ENCODE measurements at places on chromosomes 12 and 14. TPM values are rescaled to one million over a fixed set of nuclear protein-coding genes. Genes with fewer than 3 reads are reported as not detected.
A peak's percentile ranks its signal among the peaks of the same experiment; 100 is the strongest.

DNA sequence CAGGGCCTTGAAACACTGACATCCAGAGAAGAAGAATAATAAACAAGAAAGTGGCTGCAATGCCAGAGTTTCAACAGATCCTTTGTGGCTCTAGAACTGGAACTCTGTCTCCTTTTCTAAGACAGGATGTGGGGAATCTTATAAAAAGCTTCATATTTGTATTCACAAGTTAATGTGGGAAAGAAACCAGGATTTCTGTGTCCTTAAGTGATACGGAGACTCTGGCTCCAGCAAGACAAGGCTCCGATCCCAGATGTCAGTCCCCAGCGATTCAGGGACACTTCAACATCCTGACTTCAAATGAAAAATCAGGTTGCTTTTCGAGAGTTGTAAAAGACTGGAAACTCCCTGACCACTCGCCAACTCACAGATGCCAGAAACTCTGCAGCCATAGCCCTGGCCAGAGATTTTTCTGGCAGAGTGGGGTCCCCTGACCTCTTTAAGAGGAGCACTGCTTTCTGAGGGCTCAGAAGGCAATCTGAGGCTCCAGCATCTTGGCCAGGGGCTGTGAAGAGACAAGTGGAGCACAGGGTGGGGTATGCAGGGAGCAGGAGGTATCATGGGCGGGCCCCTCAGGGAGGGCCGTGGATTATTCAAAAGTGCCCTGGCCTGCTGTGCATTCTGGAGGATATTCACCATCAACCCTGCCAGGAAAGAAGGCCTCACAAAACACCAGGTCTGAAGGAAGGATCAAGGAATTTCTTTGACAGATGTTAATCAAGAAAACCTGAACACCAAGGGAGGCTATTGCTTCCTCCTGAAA is 53.3 kb downstream of the TMX1 start:
- no peak overlapping the region for H3K4me3 ChIP-seq
- no peaks in the 10 kb centered on the region for H3K27me3 ChIP-seq
- H3K36me3 ChIP-seq: no peaks in the 10 kb centered on the region
- no peak overlapping the region for H3K27ac ChIP-seq
- DNase-seq: no peak
- H3K4me1 ChIP-seq: peaks cover under 1% of the 10 kb centered on the region

The PPP1R36 gene
- not detected for total RNA-seq

- H3K4me3 ChIP-seq: no peak overlapping the region
- H3K27me3 ChIP-seq: no peaks in the 10 kb centered on the region
- no peaks in the 10 kb centered on the region for H3K4me1 ChIP-seq
- no peak overlapping the region for H3K27ac ChIP-seq
Observed at GRCh38 chr12:108888031-108888430, 8.1 kb downstream of the DAO start.

- peaks cover 1% of the 10 kb centered on the region for H3K36me3 ChIP-seq
- H3K4me1 ChIP-seq: peaks cover 16% of the 10 kb centered on the region
- no peak overlapping the region for H3K27ac ChIP-seq
- H3K4me3 ChIP-seq: no peak overlapping the region
Observed at GRCh38 chr14:34201909-34202637, 251.2 kb upstream of the EGLN3 start.

DNA sequence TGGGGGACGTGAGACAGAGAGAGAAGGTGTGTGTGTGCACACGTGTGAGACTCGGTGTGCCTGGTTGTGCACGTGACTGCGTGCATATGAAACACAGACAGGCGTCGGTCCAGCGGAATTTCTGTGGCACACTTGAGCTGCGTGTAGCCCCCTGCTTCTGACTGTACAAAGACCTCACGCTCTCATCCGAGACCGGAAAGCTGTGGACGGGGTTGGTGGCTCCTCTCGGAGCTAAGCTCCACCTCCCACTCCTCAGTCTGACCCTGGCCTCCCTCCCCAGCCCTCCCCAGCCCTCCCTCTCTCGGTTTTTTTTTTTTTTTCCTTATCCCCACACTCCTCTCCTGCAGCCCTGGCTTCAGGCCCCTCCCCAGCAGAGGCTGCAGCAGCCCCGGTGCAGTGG is 8.3 kb upstream of the C14orf180 start:
- no peaks in the 10 kb centered on the region for H3K36me3 ChIP-seq
- no peaks in the 10 kb centered on the region for H3K27me3 ChIP-seq
- no peak overlapping the region for H3K4me3 ChIP-seq

DNA sequence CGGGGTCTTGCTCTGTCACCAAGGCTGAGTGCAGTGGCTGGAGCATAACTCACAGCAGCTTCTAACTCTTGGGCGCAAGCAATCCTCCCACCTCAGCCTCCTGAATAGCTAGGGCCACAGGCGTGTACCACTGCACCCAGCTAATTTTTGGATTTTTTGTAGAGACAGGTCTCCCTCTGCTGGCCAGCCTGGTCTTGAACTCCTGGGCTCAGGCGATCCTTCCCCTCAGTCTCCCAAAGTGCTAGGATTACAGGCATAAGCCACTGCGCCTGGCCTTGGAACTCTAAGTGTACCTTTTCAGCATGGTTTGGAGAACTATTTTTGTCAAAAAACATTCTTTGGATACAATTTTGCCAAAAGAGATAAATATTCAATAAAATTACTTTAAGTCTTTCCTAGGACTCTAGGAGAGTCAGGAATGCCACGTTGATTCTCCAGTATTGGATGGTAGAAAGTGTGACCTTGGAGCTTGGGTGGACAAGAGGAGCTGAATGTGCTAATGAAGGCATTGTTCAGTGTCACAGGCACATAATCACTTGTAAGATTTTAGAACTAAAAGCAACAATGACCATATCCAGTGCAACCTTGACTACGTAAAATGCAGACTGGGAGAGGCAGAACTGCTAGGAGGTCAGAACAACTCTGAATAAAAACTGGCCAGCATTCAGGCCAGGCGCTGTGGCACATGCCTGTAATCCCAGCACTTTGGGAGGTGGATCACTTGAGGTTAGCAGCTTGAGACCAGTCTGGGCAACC is 2.8 kb downstream of the SRSF9 start:
- H3K4me3 ChIP-seq: peak overlapping the region; percentile 12
- H3K27me3 ChIP-seq: no peaks in the 10 kb centered on the region
- peak overlapping the region; percentile 25 for H3K27ac ChIP-seq
- H3K36me3 ChIP-seq: peaks cover 56% of the 10 kb centered on the region
- H3K4me1 ChIP-seq: peaks cover 40% of the 10 kb centered on the region

GRCh38 chr12:67818459-67818903 is 169.9 kb downstream of the DYRK2 start:
- peaks cover 4% of the 10 kb centered on the region for H3K36me3 ChIP-seq
- no peaks in the 10 kb centered on the region for H3K27me3 ChIP-seq
- H3K4me3 ChIP-seq: no peak overlapping the region
- no peak overlapping the region for H3K27ac ChIP-seq
- peaks cover 2% of the 10 kb centered on the region for H3K4me1 ChIP-seq
- DNase-seq: no peak

DNA sequence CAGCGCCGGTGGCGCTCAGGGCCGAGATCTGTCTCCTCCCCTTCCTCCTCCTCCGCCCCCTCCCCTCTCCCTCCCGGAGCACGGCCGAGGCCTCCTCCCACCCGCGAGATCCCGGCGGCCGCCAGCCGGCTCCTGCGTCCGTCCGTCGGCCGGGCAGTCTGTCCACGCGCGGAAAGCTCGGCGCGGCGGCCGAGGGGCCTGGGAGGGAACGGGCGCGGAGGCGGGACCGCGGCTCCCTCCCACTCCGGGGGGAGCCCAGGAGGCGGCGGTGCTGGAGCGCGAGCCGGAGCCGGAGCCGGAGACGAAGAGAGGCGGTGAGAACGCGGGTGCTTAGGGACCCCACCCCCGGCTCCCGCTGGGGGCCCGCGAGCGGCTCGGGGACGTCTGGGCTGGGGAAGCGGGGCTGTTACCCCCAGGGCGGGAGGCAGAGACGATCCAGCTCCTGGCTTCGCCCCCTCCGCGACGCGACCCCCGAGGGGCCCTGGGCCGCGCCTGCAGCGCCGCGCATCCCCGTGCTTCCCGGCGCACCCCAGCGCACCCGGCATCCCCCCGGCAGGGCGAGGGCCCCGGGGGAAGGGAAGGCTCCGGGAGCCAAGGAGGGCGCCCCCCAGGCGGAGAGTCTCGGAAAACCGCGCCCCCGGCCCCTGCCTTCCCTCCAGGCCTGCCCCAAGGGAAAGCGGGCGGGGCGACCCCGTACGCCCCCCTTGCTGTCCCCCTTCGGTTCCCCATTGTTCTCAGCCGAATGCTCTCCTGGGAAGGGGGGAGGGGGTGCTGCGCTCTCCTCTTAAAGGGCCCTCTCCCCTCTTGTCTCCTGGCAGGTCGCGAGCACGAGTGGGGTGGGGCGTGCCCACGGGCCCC is at the start of gene DTX1:
Gene DTX1 (plus strand): TSS at position 100 of the 858 bp plus-strand sequence. CDS start 1,463 bp downstream, outside the sequence.
- peaks cover 1% of the 10 kb centered on the region for H3K27me3 ChIP-seq
- peak; percentile 41 for DNase-seq

GRCh38 chr12:38875586-38876228 is 29.7 kb downstream of the CPNE8 start:
- no peak for DNase-seq
- H3K27ac ChIP-seq: no peak overlapping the region
- no peaks in the 10 kb centered on the region for H3K36me3 ChIP-seq
- no peaks in the 10 kb centered on the region for H3K4me1 ChIP-seq
- H3K27me3 ChIP-seq: no peaks in the 10 kb centered on the region
- no peak overlapping the region for H3K4me3 ChIP-seq

DNA sequence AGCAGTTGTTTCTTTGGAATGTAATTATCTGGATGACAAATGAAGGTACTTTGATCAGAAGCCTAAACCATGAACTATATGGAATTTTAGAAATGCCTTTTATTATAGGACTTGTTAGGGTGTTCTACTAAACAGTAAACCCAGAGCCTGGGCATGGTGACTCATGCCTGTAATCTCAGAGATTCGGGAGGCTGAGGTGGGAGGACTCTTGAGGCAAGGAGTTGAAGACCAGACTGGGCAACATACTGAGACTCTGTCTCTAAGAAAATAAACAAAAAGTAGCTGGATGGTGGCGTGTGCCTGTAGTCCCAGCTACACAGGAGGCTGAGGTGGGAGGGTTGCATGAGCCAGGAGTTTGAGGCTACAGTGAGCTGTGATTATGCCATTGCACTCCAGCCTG is 23.9 kb downstream of the PALS1 start:
- no peak for DNase-seq
- H3K36me3 ChIP-seq: no peaks in the 10 kb centered on the region
- no peaks in the 10 kb centered on the region for H3K27me3 ChIP-seq
- no peak overlapping the region for H3K4me3 ChIP-seq

DNA sequence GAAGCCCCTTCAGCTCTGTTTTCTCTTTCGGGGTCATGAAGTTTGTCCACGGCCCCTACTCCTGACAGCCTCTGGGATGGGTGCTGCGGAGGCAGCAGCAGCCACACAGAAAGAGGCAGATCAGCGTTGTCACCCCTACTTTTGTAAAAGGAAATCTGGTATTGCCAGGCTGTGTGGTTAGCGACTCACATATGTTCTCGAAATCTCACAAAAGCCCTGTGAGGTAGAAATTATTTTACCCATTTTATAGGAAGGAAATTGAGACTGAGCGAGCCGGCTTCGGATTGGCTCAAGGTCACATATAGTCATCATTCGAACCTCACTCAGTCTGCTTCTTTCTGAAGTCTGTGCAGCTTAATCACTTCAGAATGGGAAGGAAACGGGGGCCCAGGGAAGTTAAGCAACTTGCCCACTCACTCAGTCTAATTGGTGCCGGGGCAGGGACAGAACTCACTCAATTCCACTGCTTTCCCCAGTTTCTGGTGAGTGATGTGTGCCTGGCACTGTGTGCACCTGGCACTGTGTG is 1.1 kb upstream of the CKAP4 start:
- no peaks in the 10 kb centered on the region for H3K27me3 ChIP-seq
- DNase-seq: peak; percentile 75
- H3K4me3 ChIP-seq: peak overlapping the region; percentile 71
- H3K36me3 ChIP-seq: peaks cover 2% of the 10 kb centered on the region

GRCh38 chr12:989051-989450 is 2.0 kb upstream of the ERC1 start:
- peaks cover 36% of the 10 kb centered on the region for H3K4me1 ChIP-seq
- H3K36me3 ChIP-seq: peaks cover 4% of the 10 kb centered on the region
- no peak for DNase-seq
- peak overlapping the region; percentile 62 for H3K27ac ChIP-seq
- H3K4me3 ChIP-seq: peak overlapping the region; percentile 80

The CDCA3 gene
- total RNA-seq: 83.8 TPM

The KLRC4 gene
- 3.7 TPM for total RNA-seq

DNA sequence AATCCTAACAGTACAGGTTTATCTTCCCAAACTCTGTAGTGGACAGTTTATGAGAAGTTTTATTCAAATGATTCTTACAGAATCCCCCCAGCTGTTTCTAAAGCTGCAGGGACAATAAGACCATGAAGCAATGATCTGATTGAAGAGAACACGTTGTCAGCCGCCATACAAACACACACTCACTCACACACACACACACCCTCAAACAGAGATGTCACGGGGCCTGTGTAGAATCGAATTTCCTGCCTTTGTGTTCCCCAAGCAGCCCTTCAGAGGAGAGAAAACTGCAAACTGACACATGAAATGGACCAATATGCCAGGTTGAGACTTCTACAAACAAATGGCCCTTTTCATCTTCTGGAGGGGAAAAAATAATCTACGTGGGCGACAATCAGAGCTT is 80.5 kb upstream of the TBX3 start:
- DNase-seq: no peak
- no peak overlapping the region for H3K4me3 ChIP-seq
- H3K27ac ChIP-seq: no peak overlapping the region
- H3K4me1 ChIP-seq: no peaks in the 10 kb centered on the region
- no peaks in the 10 kb centered on the region for H3K27me3 ChIP-seq
- H3K36me3 ChIP-seq: no peaks in the 10 kb centered on the region

The SPIC gene
- not detected for total RNA-seq

GRCh38 chr12:68157380-68157779 is 2.2 kb downstream of the IFNG start:
- peak; percentile 53 for DNase-seq
- H3K27me3 ChIP-seq: no peaks in the 10 kb centered on the region
- peaks cover 26% of the 10 kb centered on the region for H3K36me3 ChIP-seq
- H3K4me3 ChIP-seq: peak overlapping the region; percentile 82
- H3K4me1 ChIP-seq: peaks cover 55% of the 10 kb centered on the region

- H3K27ac ChIP-seq: peak overlapping the region; percentile 99
- no peaks in the 10 kb centered on the region for H3K27me3 ChIP-seq
- DNase-seq: no peak
- peaks cover 2% of the 10 kb centered on the region for H3K36me3 ChIP-seq
- peak overlapping the region; percentile 92 for H3K4me3 ChIP-seq
Observed at GRCh38 chr12:132446633-132447326, 43.2 kb upstream of the FBRSL1 start.

The DPY19L2 gene
- 6.4 TPM for total RNA-seq

The KCNA5 gene
- total RNA-seq: not detected

GRCh38 chr12:91877022-91877421 is 268.6 kb downstream of the BTG1 start:
- peak overlapping the region; percentile 99 for H3K27ac ChIP-seq
- H3K27me3 ChIP-seq: no peaks in the 10 kb centered on the region
- H3K36me3 ChIP-seq: peaks cover 27% of the 10 kb centered on the region
- peaks cover 63% of the 10 kb centered on the region for H3K4me1 ChIP-seq

The CCDC177 gene
- not detected for total RNA-seq

Data from activated CD8-positive, alpha-beta T cell treated with anti-CD3 and anti-CD28 coated beads for 36 hours (primary cell).